Activated CD8-positive, alpha-beta memory T cell treated with anti-CD3 and anti-CD28 coated beads for 4 hours (primary cell): ENCODE measurements at places on chromosomes 13 and 19.

- no peak for DNase-seq
Measured at GRCh38 chr19:22807061-22807835, 23.3 kb upstream of the ZNF99 start.

DNA sequence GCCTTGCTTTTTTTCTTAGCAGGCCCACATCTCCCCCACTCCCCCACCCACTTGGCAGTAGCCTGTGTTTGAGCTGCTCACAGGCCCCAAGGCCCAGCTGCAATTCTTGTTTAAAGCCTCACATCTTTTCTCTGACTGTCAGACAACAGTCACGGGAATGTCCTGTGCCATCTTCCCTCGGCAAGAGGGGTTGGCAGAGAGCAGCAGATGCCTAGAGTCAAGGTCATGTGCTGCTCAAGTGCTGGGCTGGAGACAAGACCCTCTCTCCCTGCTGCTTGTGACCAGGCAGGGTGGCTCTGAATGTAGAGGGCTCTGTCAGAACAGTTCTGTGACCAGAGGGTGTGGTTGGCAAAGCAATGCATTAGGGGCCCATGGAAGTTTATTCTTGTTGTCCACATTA is 47.4 kb downstream of the BBC3 start:
- DNase-seq: no peak

- DNase-seq: no peak
Measured at GRCh38 chr19:46634656-46635218, 1.3 kb downstream of the GNG8 start.

- no peak for DNase-seq
Measured at GRCh38 chr13:19685437-19685836, 52.0 kb downstream of the MPHOSPH8 start.

GRCh38 chr13:24207841-24208667 is 47.5 kb downstream of the SPATA13 start:
- DNase-seq: no peak

DNA sequence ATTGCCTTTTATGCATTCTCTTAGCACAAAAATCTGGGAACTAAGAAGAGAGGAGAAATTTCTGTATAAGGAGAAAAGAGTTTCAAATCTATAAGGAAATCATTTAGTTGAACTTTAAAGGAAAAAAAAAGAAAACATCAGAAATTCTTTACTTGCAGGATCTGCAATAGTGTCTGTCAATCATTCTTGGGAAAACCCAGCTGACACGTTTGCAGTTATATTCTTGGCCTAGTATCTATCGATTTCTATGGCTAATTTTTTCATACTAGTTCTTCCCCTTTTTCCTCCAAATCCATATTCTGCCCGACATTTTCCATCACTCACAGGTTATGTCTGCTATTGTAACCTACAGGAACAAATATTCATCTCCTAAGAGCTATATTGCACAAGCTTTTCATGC is 160.7 kb downstream of the ABCC4 start:
- no peak for DNase-seq

- no peak for DNase-seq
Measured at GRCh38 chr13:33103457-33103856, 87.2 kb downstream of the KL start.

GRCh38 chr13:99930925-99931324 is 40.6 kb downstream of the ZIC5 start:
- DNase-seq: no peak

DNA sequence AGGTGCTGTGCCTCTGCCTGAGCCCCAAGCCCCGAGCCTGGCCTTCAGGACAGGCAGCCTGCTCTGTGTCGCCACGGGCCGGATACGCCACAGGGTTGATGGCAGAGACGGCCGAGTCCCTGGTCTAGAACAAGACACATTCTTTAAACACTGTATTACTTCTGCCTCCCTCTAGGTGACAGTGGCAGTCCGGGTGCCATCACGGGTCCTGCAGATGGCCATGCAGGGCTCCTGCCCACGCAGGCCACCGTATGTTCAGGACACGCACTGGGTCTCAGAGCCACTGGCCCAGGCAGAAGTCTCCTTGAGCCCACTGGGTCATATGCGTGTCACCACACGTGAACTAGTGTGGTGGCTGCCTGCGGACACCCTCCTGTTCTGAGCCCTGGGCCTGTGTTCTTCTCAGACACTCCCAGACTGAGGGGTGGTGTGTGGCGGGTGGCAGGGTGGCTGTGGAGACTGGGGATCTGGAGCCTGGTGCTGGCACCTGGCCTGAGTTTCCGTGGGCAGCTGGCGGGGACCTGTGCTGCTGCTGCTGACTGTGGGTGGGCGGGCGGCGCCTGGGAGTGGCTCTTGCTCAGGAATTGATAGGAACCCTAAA is 4.4 kb downstream of the PLEKHJ1 start:
- DNase-seq: no peak

GRCh38 chr13:48296528-48296927 is 7.0 kb upstream of the RB1 start:
- no peak for DNase-seq

DNA sequence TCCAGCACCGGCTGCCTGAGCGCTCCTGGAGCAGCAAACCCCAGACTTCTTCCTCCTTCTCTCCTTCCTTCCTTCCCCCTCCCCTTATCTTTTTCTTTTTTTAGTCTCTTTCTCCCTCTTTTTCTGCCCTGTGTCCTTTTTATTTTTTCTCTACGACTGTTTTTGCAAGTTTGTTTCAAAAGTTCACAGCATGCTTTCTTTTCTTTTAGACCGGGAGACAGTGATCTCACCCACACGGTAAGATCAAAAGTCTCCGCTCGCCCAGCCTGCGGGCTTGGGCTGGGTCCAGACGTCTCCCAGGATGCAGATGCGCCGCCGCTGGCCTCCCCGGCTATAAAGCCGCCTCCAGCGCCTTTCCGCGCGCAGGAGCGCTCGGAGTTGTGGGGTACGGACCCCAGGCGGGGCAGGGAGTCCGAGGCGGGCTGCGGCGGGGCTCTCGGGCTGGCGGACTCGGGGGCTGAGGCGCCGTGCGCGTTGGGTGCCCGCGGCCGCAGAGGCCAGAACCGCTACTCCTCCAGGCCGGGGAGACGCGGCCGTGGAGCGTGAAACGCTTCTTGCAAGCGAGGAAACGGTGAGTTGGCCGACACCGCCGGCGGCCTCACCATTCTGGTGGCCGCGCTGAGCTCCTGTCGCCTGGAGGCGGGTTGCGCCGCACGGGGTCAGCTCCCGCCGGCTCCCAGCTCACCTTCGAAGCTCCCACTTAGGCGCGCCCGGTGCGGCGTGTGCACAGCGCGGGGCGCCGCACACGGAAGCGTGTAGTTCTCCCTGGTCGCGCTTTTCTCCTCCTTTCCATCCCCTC is 2.0 kb upstream of the TSHZ3 start:
- no peak for DNase-seq

DNA sequence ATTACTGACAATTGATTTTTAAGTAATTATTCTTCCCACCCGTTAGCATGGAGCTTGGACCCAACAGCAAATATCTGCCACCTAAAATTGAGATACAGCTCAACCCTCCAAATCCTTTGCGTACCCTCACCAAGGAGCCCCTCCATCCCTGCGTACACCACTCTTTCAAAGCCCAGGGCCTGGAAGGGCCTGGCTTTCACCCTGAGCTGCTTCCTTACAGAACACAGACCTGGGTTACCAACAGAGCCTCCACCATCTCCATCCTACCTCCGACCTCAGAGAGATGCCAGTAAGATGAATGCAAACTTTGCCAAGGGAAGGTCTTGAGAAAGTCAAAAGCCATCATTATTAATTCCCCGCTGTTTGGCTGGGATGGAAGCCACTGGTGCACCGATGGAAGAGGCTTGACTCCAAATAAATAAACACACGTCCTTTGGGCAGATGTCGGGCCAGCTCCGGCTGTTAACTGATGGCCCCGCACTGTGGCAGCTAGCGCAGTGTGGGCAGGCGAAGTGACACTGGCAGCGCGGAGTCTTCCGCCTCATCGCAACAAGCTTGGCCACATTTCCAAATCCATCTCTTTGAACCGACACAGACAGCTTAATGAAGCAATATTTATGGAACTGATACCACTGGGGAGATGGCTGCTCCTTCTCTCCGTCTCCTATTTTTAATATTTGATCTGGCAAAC is 150.2 kb upstream of the VSTM2B start:
- DNase-seq: no peak

DNA sequence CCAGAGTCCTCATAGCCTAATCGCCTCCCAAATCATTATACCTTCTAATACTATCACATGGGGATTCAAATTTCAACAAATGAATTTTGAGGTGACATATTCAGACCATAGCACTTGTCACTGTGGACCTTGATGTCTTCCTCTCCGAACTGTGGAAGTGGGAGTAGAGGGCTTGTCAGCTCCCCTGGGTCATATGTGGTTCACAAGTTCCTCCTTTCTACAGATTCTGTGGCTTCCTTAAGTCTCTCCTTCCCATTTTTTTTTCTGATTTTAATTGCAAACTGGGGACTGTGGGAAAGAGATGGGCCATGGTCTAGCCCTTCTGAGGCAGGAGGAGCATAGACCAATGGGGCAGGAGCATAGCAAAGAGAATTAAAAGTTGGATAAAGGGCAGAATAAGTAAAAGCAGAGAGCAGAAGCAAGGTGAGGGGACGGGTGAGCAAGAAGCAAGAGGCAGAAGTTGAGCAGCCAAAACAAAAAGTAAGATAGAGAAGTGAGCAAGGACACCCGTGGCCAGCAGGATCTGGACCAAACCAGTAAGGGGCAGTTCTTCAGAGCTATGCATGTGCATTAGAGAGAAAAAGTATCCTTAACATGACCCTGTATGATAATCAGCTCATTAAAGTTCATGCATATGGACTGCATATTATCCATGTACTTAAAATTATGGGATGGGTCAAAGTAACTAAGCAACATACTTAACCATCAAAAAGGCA is 2.6 kb upstream of the SIGLEC7 start:
- DNase-seq: no peak
